Posterior vena cava (tissue), 2 donors: ENCODE measurements at places on chromosomes 16 and 17. TPM values are rescaled to one million over a fixed set of nuclear protein-coding genes. Genes with fewer than 3 reads are reported as not detected.

PRRT2 gene
- 5.4 TPM for total RNA-seq

CA5A gene
- total RNA-seq: not detected

WFIKKN1 gene
- 0.14 TPM for total RNA-seq

DOK4 gene
- total RNA-seq: 31.1 TPM

CTF1 gene
- 5.0 TPM for total RNA-seq

HSBP1 gene
- total RNA-seq: 81.1 TPM

SPHK1 gene
- total RNA-seq: 13.8 TPM

ORAI3 gene
- 17.5 TPM for total RNA-seq

COA3 gene
- total RNA-seq: 41.1 TPM

CLCN7 gene
- 35.8 TPM for total RNA-seq

ZNF652 gene
- total RNA-seq: 40.9 TPM

HAP1 gene
- 0.19 TPM for total RNA-seq

NRN1L gene
- not detected for total RNA-seq

CDH8 gene
- total RNA-seq: 1.3 TPM

CYB561 gene
- 26.2 TPM for total RNA-seq

FGF11 gene
- 3.8 TPM for total RNA-seq

MIS12 gene
- 15.0 TPM for total RNA-seq

SHCBP1 gene
- 0.76 TPM for total RNA-seq
